ENCODE measurements at places on chromosomes 7 and 10. TPM values are rescaled to one million over a fixed set of nuclear protein-coding genes. Genes with fewer than 3 reads are reported as not detected.

DIP2C gene
- total RNA-seq: 18.7 TPM

PAX4 gene
- not detected for total RNA-seq

PAPSS2 gene
- total RNA-seq: 417 TPM

NKX1-2 gene
- not detected for total RNA-seq

INHBA gene
- 65.2 TPM for total RNA-seq

MRC1 gene
- total RNA-seq: under 0.01 TPM

TSPAN13 gene
- total RNA-seq: 10.8 TPM

WASHC2A gene
- 62.6 TPM for total RNA-seq

GCK gene
- total RNA-seq: 0.43 TPM

CYP3A7 gene
- total RNA-seq: not detected

All from fibroblast of villous mesenchyme (primary cell).